Ovary (tissue), 10 donors: ENCODE measurements at places on chromosomes 5 and 9. TPM values are rescaled to one million over a fixed set of nuclear protein-coding genes. Genes with fewer than 3 reads are reported as not detected.
A peak's percentile ranks its signal among the peaks of the same experiment; 100 is the strongest.

DNA sequence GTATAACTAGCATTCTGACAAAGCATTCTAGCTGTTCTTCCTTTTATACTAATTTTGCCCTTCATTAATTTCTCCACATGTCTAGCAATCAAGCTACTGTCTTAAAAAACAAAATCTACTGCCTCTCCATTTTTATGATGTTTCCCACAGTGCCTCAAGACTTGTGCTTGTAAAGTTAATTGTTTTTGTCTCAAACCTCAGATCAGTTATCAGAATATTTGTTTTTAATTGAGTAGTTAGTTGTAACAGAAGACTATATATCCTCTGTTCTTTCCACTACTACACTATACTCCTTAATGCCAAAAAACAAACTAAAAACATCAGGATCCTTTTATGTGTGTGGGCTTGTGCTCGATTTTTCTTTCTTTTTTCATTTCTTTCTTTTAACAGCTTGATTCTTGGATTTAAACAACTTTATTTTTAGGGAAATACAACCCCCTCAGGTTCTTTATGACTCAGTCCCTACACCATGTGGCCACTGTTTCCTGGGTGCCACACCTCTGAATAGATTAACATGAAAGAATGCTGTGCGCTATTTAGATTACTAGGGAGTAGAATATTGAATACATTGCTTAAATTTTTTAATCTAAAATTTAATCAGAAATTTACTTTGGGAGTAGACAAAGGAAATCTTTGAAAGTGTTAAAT is 1.2 kb downstream of the ASPN start:
- no peak overlapping the region for H3K27ac ChIP-seq
- no peaks in the 10 kb centered on the region for H3K36me3 ChIP-seq
- peak overlapping the region; percentile 17 for H3K4me3 ChIP-seq
- no peak for DNase-seq
- no peaks in the 10 kb centered on the region for H3K27me3 ChIP-seq

- no peak overlapping the region for H3K27ac ChIP-seq
- no peak for DNase-seq
- H3K4me3 ChIP-seq, result no peak overlapping the region
- H3K27me3 ChIP-seq, result no peaks in the 10 kb centered on the region
These were observed 137.0 kb upstream of the LRRTM2 start for GRCh38 chr5:139012176-139012575.

GRCh38 chr9:573691-574410 is 267.6 kb upstream of the DMRT1 start:
- H3K27me3 ChIP-seq, result no peaks in the 10 kb centered on the region
- H3K4me3 ChIP-seq, result no peak overlapping the region
- H3K4me1 ChIP-seq, result peaks cover 3% of the 10 kb centered on the region
- no peak overlapping the region for H3K27ac ChIP-seq

DNA sequence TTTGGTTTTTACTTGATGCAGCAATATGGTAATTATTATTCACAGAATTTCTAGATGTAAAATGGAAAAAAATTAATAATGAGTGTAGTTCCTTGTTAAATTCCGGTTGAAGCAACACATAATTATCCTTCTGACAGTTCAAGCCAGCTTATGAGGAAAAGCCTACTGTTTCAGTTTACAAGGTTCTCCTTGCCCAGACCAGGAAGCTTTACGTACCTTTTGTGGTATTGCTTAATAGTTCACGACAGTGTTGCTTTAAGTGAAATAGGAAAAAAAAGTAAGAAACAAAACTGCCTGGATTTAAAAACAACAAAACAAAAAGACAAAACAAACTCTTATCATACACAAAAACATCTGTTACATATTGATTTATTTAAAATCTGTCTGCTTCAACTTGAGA is 547.3 kb upstream of the C9orf72 start:
- H3K36me3 ChIP-seq, result no peaks in the 10 kb centered on the region
- no peaks in the 10 kb centered on the region for H3K27me3 ChIP-seq
- H3K4me3 ChIP-seq, result no peak overlapping the region
- DNase-seq, result no peak
- H3K27ac ChIP-seq, result no peak overlapping the region

GRCh38 chr5:173487300-173487699 is 129.2 kb downstream of the BOD1 start:
- no peak overlapping the region for H3K27ac ChIP-seq
- H3K36me3 ChIP-seq, result no peaks in the 10 kb centered on the region
- no peak overlapping the region for H3K4me3 ChIP-seq
- no peaks in the 10 kb centered on the region for H3K4me1 ChIP-seq
- no peak for DNase-seq

DNA sequence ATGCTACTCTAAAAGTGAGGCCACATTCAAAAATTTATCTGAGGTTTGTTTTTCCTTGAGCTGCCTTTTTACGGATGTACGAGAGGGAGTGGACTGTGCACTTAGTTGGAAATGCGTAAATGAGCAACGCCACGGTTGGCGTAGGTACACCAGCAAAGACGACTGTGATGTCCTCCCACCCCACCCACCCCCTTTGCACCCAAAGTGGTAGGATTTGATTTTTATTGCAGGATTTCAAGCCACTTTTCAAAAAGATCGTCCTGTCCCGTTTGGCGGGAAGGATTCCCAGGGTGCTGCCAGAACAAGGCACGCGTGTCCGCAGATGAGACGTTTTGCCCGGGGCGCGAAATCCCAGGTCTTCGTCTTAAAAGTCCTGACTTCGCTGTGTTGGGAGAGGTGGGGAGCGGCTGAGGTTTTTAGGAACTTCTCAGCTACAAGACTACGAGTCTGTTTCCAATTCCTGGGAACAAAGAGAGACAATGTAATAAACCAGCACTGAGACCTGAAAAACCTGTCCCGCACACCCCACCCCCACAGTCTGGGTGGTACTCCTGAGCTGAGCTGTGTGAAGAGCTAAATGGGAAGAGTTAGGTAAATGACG is 1.0 kb upstream of the TLE1 start:
- no peaks in the 10 kb centered on the region for H3K36me3 ChIP-seq
- peak; percentile 61 for DNase-seq
- H3K27ac ChIP-seq, result peak overlapping the region; percentile 83

- H3K27me3 ChIP-seq, result no peaks in the 10 kb centered on the region
- no peaks in the 10 kb centered on the region for H3K36me3 ChIP-seq
- no peak for DNase-seq
- no peaks in the 10 kb centered on the region for H3K4me1 ChIP-seq
- no peak overlapping the region for H3K27ac ChIP-seq
These were observed 48.0 kb upstream of the C5orf58 start for GRCh38 chr5:170184737-170185136.

GRCh38 chr9:68933434-68934328 is 80.2 kb downstream of the PRKACG start:
- no peak for DNase-seq
- no peaks in the 10 kb centered on the region for H3K36me3 ChIP-seq
- no peak overlapping the region for H3K27ac ChIP-seq
- no peaks in the 10 kb centered on the region for H3K4me1 ChIP-seq

DNA sequence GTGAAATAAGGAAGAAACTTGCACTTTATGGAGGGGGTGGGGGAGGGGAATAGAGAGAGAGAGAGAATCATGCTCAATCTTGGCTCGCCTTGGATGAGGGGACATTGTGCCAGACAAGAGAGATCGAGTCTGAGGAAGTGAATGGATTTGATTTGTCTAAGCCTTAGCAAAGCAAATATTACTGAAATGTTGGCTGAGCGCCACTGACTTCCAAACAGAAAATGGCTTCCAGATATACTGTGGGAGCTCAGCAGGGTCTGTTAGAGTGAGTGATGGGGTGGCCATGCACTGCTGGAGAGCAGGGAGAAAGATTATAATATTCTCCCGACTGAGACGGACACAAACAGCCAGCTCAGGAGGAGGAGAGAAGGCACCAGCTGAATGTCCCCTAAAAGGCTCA is 34.5 kb downstream of the BRINP1 start:
- H3K27ac ChIP-seq, result no peak overlapping the region
- no peaks in the 10 kb centered on the region for H3K27me3 ChIP-seq
- no peak for DNase-seq
- H3K4me3 ChIP-seq, result no peak overlapping the region
- H3K36me3 ChIP-seq, result no peaks in the 10 kb centered on the region

GRCh38 chr9:98142182-98142907 is 23.3 kb upstream of the TRIM14 start:
- no peaks in the 10 kb centered on the region for H3K4me1 ChIP-seq
- no peaks in the 10 kb centered on the region for H3K27me3 ChIP-seq
- no peak overlapping the region for H3K27ac ChIP-seq
- no peak for DNase-seq
- no peaks in the 10 kb centered on the region for H3K36me3 ChIP-seq

DNA sequence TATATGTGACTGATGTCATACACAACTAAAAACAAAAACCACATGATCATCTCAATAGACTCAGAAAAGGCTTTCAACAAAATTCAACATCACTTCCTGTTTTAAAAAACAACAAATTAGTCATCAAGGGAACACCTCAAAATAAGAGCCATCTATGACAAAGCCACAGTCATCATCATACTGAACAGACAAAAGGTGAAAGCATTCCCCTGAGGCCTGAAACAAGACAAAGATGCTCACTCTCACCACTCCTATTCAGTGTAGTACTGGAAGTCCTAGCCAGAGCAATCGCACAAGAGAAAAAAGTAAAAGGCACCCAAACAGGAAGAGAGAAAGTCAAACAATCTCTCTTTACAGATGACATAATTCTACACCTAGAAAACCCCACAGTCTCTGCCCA is 893.5 kb upstream of the EDIL3 start:
- no peak overlapping the region for H3K27ac ChIP-seq
- no peak for DNase-seq
- no peaks in the 10 kb centered on the region for H3K27me3 ChIP-seq
- no peak overlapping the region for H3K4me3 ChIP-seq
- no peaks in the 10 kb centered on the region for H3K4me1 ChIP-seq

DNA sequence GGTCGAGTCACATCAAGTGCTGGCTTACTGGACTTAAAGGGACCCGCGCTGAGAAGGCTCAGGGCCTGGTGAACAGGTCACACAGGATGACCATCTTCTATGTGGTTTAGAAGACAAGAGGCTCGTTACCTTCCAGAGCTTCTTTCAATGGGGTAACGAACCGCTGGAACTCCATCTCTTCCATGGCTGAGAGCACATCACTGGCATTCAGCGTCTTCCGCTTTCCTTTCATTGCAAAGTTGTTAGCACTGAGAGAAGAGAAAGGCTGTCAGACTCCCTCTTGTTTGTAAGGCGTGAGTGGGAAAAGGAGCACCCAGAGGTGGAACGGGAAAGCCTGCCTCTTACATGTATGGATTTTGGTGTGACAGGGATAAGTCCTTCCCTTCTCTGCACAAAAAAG is 994 bp downstream of the POLE3 start:
- H3K27ac ChIP-seq, result peak overlapping the region; percentile 98
- no peaks in the 10 kb centered on the region for H3K27me3 ChIP-seq
- H3K4me3 ChIP-seq, result peak overlapping the region; percentile 75
- H3K36me3 ChIP-seq, result no peaks in the 10 kb centered on the region
- peaks cover 3% of the 10 kb centered on the region for H3K4me1 ChIP-seq

- no peak overlapping the region for H3K4me3 ChIP-seq
- H3K36me3 ChIP-seq, result no peaks in the 10 kb centered on the region
- no peak for DNase-seq
- H3K4me1 ChIP-seq, result no peaks in the 10 kb centered on the region
- no peak overlapping the region for H3K27ac ChIP-seq
These were observed 151.9 kb downstream of the PDE4D start for GRCh38 chr5:59741599-59741998.

SOWAHA gene
- 0.65 TPM for total RNA-seq

SARDH gene
- total RNA-seq, result 2.5 TPM

CTXN3 gene
- total RNA-seq, result not detected

LRRC19 gene
- not detected for total RNA-seq

GDA gene
- 2.5 TPM for total RNA-seq

BTNL3 gene
- not detected for total RNA-seq
